ENCODE measurements at places on chromosomes 6 and 20. TPM values are rescaled to one million over a fixed set of nuclear protein-coding genes. Genes with fewer than 3 reads are reported as not detected.

Gene PLCB4
- 8.2 TPM for total RNA-seq

Gene STX11
- total RNA-seq = not detected

Gene PNPLA1
- total RNA-seq = not detected

Gene TAGAP
- total RNA-seq = not detected

Gene SLC16A10
- total RNA-seq = not detected

Gene OR2J3
- not detected for total RNA-seq

Gene TNXB
- 10.6 TPM for total RNA-seq

Measured in bronchial smooth muscle cell (primary cell).